ENCODE measurements at places on chromosomes 3 and 15.

GRCh38 chr3:187112934-187113793, 26.1 kb downstream of the RPL39L start:
- no peak for DNase-seq

DNA sequence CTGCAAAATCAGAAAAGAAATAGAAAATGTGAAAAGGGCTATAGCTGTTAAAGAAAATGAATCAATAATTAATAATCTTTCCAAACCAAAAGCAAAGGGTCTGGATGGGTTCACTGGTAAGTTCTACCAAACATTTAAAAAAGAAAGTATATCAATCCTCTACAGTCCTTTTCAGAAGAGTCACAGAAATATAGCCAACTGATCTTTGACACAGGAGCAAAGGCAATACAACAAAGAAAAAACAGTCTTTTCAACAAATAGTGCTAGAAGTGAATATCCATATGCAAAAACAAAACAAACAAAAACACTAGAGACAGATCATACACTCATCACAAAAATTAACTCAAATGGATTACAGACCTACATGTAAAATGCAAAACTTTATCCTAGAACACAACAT, 32.6 kb downstream of the RFX7 start:
- DNase-seq: no peak

DNA sequence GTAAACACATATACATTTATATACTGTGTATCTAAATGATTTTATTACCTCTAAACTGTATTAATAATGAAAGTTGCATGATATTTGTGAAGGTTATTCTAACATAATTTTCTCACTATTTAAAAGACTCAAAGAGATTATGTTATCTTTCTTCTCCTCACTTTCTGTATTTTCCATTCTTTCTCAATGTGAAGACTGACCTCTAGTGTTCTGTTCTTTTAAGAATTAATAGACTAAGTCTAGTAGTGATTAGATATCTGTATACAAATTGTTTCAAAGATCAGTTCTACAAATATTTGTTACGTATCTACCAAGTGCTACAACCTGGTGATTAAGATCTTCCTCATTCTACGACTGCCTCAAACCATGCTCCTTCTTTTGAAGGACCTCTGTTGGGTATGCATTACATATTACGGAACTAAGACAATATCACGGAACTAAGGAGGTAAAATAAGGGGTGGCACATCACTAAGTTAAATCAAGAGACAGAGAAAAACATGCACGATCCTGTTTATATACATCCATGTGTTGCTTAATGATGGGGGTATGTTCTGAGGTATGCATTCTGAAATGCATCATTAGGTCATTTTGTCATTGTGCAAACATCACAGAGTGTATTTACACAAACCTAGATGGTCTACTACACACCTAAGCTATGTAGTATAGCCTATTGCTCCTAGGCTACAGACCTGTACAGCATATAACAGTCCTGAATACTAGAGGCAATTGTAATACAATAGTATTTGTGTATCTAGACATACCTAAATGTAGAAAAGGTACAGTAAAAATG, 161.5 kb upstream of the KBTBD8 start:
- DNase-seq: no peak

DNA sequence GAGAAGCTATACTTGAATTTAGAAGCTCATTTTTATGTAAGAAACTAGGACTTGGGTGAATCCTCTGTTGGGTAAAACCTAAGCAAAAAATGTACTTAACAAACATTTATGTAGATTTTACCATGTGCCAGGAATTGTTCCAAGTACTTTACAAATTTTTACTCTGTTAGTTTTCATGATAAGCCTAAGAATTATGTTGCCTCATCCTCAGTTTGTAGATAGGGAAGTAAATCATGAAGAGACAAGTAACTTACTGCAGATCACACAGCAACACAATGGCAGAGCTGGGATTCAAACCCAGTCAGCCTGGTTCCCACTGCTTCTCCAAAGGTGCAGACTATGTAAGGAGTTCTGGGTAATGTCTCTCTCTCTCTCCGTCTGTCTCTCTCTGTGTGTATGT, 169.9 kb downstream of the DIPK2A start:
- DNase-seq: no peak

DNA sequence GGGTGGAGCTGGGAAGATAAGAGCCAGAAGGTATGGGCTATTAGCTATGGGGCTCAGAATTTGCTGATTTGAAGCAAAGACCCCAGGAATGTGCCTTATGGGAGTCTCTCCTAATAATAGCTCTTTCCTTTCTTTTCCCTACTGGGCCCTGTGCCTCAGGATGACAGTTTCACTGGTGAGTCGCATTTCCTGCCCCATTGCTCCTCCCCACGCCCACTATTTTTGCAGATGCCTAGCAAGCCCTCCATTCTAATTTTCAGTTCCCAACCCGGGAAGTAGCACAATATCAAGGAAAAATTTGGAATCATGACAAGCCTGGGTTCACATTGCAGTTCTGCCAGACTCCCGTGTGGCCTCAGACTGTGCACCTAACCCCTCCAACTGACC, 583 bp downstream of the IL17RE start:
- DNase-seq: no peak

GRCh38 chr3:57423335-57423734, 120.8 kb downstream of the DNAH12 start:
- no peak for DNase-seq

DNA sequence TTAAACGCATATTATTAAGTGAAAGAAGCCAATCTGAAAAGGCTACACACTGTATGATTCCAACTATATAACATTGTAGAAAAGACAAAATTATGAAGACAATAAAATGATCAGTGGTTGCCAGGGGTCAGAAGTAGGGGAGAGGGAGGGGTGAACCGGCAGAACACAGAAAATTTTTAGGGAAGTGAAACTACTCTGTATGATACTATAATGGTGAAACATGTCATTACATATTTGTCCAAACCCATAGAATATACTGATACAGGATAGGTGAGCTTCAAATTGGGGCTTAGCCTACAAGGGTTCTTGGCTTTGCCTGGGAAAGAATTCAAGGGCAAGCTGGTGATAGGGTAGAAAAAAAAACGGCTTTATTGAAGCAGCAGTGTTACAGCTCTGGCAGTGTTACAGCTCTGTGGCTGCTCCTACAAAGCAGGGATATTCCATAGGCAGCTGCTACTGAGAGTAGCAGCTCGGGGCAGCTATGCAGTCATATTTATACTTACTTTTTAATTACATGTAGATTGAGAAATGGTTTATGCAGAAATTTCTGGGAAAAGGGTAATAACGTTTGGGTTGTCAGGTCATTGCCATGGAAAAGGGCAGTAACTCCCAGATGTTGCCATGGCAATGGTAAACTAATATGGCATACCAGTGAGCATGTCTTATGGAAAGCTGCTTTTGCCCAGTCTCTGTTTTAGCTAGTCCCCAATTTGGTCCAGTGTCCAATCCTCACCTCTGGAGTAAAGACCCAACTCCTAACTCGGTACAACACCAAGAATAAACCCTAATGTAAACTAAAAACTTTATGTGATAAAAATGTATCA, 125.1 kb upstream of the SLC25A36 start:
- no peak for DNase-seq

DNA sequence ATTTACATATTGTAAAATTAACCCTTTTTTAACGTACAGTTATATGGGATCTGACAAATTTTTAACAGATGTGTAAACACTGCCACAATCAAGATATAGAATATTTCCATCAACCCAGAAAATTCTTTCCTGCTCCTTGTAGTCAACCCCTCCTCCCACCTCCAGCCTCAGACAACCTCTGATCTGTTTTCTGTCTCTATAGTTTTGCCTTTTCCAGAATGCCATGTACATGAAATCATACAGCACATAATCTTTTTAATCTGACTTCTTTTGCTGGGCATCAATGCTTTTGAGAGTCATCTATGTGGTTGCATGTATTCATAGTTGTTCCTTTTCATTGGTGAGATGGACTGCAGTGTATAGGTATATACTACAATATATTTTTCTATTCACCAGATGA, 153.0 kb downstream of the SMAD6 start:
- DNase-seq: no peak

DNA sequence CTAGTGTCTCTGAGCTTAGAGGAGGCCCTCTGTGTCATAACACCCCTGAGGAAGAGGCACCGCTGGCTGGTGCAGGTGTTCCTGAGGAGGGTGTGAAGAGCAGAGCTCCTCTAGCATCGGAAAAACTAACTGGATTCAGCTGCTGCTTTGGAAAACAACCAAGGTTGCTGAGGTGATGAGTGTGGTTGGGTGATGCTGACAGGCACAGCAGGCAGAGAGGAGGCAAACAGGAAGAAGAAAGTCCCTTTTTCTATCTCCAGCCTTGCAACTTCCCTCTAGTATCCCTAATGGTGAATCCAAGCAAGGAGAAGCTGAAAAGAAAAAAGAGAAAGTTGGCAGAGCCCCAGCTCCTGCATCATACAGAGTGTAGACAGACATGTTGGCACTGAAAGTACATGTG, 3.8 kb upstream of the OR4F15 start:
- no peak for DNase-seq

DNA sequence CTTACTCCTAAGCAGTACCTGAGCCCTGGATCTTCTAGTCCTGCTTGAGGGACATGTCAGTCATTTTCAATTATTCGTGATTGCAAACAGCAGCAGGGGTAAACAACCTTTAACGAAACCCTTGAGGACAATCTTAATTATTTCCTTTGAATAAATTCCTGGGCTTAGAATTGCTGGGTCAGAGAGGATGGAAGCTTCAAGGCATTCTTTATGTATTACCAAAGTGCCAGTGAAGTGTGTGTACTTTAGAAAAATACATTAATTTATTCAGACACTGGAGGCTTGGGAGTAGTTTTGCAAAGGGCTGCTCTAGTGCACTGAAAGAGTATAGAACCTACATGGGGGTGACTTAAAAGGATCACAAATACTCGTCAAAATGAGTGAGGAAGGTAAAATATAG, 280.8 kb upstream of the LRRFIP2 start:
- no peak for DNase-seq

- DNase-seq: no peak
These were observed 51.8 kb upstream of the PLXND1 start for GRCh38 chr3:129658110-129658843.

GRCh38 chr15:101243420-101243819, 8.4 kb downstream of the CHSY1 start:
- DNase-seq: no peak

- DNase-seq: no peak
These were observed 79.5 kb downstream of the IQSEC1 start for GRCh38 chr3:12993517-12994356.

- DNase-seq: no peak
These were observed 4.0 kb upstream of the U2SURP start for GRCh38 chr3:142997330-142997729.

- no peak for DNase-seq
These were observed 9.2 kb upstream of the LDHAL6B start for GRCh38 chr15:59197454-59197853.

DNA sequence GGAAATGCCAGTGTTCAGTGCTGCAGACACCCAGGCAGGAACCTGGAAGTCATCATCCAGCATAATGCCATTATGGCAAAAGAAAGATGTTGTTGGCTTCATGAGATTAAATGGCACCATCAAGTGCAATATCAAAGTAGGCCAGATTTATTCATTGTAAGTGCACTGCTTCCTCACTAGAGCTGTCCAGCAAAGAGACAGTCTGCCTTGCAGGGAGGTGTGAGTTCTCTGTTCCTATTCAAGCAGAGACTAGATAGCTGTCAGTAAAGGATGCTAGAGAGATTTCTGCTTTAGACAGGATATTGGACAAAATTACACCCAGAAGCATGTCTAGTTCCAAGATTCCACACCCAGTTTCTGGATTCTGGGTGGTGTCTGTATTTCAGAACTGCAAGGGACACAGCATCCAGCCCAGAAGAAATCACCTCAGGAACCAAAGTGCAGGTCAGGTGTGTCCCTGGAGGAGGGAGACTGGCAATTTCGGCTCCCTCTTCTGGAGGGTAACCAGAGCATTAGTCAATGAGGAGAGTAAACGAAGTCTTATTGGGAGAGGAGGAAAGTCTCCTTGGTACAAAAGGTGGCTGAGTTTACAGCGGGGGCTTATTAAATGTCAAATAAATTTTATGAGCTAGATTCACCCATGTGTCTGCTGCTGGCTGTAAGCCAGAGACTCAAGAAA, 377.3 kb downstream of the EPHB1 start:
- no peak for DNase-seq

- no peak for DNase-seq
These were observed 385.5 kb downstream of the GBE1 start for GRCh38 chr3:81375921-81376320.

- no peak for DNase-seq
These were observed 94.2 kb downstream of the ADAMTS17 start for GRCh38 chr15:100247228-100248225.

DNA sequence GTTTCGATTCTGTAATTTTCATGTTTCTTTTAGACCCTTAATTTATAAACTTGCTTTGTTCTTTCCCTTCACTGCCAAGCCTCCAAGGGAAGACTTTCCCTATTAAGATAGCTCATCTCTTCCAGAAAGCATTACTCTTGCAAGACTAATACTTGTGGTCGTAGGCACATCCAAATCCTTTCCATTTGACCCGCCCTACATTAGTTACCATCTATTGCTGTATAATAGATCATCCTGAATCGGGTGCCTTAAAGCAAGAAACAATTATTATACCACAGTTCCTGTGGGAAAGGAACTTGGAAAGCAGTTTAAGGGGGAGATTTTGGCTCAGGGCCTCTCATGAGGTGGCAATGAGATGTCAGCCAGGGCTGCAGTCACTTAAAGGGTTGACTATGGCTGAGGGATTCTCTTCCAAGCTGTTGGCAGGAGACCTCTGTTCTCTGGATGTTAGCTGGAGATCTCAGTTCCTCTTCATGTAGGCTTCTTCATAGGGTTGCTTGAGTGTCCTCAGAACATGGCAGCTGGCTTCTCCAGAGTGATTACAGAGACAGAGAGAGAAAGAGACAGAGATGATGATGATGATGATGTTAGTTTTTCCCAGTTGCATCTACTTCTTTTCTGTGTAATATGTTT, 570.4 kb upstream of the TGFBR2 start:
- DNase-seq: no peak

DNA sequence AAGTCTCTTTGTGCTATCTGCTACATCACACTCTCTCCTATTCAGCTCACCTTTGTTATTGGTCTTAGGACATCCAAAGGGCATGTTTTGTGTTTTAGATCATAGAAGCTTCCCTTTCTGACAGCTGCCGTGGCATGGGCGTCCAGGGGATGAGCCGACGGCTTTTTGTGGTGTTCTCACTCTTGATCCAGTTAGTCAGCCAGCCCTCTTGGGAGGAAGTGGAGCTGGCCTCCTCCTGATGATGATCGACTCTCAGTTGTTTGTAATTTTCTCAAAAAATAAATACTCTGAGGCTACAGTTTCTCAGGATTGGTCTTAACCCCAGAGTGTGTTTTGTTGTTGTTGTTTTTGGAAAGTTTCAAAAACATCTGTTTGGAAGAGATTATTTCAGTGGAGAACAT, 34.4 kb downstream of the BOC start:
- DNase-seq: no peak

Measured in caudate nucleus (tissue), 63 donors.